ENCODE measurements at places on chromosomes 6 and 20.

GRCh38 chr6:34536251-34536958 lies 19.7 kb downstream of the SPDEF start:
- peak; percentile 12 for DNase-seq

GRCh38 chr6:32327103-32327502 lies 44.6 kb downstream of the TSBP1 start:
- no peak for DNase-seq

GRCh38 chr6:142781129-142781528 lies 163.8 kb downstream of the HIVEP2 start:
- no peak for DNase-seq

DNA sequence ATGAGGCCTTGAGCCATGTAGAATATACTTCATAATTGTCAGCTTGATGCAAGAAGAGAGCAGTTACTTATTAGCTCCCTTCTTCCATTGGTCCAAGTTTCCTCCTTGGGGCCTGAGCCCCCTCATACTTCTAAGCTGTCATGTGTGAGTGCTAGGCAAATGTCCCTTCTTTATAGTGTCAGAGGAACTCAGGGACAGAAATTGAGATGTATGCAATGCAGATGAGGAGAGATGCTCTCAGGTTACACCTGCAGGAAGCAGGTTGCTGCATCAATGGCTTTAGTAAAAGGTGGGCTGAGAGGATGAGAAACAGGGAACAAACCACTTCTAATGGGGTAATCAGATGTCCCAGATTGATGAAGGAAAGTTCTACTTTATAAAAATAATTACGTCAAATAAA lies 6.7 kb upstream of the PDSS2 start:
- no peak for DNase-seq

- DNase-seq: no peak
These were observed 119.3 kb upstream of the NAA20 start for GRCh38 chr20:19897891-19898290.

DNA sequence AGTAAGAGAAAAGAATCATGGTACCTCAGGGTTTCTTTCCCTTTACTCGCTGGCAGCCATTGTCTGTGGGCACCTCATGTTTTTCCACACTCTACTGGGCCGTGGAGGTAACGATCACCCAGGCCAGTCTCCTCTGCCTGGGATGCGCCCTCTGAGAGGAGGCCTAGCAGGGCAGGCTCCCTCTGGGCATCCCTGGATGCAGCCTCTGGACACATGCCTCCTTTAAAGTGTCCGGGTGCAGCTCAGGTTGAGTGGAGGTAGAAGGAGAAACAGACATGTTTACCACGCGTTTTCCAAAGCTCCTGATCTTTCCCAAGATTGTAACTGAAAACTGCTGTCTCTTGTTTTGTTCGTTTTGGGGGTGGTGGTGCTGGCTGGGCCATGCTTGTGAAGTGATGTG lies 13.8 kb upstream of the NPEPL1 start:
- DNase-seq: no peak

GRCh38 chr6:53023323-53023722 lies 28.2 kb upstream of the GSTA4 start:
- DNase-seq: peak; percentile 79

GRCh38 chr20:10735195-10735949 lies 61.6 kb upstream of the JAG1 start:
- DNase-seq: no peak

DNA sequence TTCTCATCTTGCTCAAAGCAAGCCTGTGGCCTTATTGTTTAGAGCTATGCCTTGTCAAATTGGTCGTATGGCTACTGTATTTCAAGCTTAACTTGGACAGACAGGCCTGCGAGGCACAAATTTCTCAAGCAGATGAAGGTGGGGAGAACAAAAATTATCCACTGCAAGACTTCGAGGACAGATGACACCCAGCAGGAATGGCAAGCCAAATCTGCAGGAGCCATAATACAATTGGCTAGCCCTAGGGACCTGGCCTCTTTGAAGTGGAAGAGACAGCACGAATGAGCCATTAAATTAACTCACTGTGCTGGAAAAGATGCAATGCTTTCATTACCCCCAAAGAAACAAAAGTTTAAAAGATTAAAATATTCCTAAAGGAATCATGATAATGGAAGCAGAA lies 5.0 kb upstream of the BLOC1S5 start:
- DNase-seq: no peak

DNA sequence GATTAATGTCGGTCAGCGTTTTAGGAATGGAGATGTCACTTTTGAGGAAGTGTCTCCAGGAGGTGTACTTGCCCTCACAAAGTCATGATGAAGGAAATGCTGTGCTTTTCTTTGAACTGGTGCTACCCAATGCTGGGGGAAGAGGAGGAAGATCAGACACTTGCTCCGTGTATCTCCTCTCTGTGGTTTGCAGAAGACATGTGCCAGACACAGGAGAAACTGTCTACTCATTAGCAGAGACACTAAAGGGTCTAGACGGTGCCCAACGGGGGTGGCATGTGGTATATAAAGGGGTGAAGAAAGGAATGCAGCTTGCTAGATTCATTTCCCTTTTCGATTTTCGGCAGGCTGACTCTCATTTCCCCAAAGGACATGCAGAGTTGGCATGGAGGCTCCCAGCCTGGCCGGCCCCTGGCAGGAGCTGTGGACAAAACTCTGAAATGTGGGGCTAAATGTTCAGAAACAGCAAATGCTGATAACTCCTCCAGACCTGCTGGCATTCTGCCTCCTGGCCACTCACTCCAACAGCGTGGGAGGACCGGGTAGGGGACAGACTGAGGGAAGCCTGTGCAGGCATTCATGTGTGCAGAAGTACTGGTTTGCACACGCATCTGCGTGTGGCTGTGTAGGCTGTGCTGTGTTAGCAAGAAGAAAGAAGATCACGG lies 59.6 kb upstream of the QKI start:
- DNase-seq: no peak

GRCh38 chr20:64055893-64056638 lies 6.6 kb upstream of the SOX18 start:
- DNase-seq: no peak

DNA sequence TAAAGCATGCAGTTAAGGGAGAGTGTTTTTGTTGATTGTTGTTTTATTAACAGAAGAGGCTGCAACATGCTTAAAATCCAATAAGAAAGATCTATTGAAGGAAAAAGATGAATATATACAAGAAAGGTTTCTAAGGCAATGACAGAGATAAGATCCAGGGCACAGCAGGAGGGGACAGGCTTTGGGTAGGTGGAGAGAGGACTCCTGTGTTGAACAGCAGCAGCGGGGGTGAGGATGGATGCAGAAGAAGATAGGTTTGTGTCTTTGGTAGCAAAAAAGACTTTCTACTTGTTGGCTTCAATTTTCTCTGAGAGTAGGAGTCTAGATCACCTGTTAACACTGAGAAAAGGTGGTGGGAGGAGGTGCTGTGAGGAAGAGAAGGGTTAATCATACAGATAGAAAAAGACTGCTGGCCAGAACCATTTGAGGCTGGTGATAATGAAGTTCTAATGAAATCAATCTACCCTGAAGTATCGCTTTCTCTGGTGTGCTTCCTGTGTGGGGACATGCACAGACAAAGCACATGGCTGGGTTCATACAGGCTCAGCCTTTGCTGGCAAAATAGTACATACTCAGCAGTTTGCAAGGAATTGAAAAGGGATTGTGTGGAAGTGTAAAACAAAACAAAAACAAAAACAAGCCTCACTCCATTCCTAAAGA lies 17.2 kb upstream of the DST start:
- DNase-seq: no peak

- DNase-seq: no peak
These were observed 368.7 kb upstream of the MANEA start for GRCh38 chr6:95208621-95209020.

GRCh38 chr6:135938576-135939207 lies 87.2 kb downstream of the PDE7B start:
- DNase-seq: peak; percentile 44

DNA sequence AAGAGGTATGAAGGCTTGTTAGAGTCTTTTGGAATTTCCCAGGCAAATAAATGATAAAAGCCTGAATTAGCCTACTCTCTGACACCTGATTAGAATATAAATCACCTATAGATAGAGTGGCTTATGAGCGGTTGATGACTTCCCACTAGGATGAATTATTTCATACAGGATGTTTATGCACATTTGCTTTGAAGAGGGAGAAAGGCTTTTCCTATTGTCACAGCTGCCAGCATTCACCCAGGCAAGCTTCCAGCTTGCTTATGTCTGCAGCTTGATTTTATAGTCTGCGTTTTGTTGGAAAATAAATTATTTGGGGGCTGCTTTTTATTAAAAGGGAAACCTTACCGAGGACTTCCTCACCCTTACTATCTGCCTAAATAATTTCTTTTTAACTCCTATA lies 51.3 kb upstream of the EIF2S2 start:
- DNase-seq: no peak

DNA sequence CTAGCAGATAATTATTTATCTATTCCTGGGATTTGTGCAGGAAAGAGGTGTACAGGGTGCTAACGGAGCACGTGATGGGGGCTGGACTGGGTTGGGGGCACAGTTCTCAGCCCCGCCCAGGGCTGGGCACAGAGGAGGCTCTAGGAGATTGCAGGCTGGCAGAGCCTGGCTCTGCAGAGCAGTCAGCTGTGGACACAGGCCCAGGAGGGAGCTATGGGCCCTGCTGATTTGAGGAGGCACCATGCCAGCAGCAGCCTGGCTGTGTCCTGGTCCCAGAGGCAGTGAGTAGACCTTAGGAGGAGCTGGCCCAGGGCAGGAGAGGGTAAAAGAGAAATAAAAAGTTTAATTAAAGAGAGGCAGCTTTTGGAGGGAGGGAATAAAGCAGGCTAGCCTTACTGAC lies 19.3 kb downstream of the MAFB start:
- no peak for DNase-seq

DNA sequence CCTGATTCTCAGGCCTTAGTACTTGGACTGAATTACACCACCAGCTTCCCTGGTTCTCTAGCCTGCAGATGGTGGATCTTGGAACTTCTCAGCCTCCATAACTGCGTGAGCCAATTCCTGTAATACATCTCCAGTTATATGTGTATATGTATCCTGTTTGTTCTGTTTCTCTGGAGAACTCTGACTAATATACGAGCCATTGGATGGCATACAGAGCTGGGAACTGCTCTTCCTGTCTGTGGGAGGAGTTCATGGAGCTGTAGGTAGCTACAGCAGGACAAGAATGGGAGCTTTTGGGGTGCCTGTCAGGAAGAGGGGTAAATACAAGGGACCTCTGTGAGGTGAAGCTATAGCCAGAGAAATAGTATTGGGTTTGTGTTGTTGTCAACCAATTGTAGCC lies 41.2 kb downstream of the TMEM14A start:
- no peak for DNase-seq

DNA sequence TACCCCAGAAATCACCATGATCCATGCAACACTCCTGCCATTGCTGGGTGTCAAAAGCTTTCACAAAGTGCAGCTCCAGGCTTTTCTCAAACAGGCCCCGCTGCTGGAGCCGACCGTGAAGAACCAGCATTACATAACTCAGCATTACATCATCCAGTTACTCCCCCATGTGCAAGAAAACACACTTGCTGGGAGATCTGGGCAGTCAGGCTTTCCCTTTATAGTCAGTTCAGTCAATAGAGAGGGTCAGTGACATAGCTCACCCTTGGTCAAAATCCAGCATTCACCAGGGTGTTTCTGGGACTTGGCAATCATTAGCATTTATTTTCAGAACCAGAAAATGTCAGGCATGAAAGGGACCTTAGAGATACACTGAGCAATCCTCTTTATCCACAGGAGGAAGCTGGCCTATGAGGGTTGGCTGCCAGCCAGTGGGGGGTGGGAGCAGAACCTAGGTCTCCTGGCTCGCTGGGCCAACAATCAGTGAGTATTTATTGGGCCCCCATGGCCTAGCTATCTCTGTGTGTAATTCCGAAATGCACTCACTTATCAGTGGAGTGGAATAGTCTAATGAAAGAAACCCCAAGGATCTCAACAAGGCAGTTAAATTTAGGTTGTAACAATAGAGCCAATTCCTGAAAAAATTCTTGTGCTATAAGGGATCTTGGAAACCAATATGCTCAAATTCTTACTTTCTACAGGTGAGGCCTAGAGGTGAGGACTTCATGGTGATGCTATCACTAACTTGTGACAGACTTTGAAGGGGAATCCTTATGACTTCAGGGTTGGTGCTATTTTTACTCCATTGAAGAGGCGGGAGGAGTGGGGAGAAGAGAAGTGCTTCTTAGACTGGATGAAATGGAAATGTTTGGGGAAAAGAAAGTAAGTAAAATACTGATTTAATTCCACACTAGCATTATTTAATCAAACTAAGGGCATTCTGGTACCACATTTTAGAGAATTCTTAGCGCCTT lies 54.6 kb downstream of the LYRM4 start:
- DNase-seq: peak; percentile 90

GRCh38 chr20:844473-845225 lies 11.1 kb downstream of the FAM110A start:
- peak; percentile 74 for DNase-seq

DNA sequence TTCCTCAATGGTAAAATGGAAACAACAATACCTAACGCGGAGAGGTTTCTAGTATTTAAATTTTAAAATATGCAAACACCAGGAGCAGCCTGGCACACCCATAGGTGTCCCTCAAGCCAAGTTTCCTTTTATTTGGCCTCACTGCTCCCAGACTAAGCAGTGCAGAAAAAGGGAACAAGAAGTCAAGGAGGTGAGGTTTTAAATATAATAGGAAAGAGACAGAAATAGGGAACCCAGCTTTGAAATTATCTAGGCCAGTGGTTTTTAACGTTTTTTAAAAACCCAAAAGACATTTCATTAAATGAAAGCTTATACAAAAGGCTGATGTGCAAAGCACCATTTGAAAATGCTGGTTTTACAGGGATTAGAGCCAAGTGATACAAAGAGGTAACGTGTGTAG lies 109.6 kb downstream of the SLC22A3 start:
- no peak for DNase-seq

DNA sequence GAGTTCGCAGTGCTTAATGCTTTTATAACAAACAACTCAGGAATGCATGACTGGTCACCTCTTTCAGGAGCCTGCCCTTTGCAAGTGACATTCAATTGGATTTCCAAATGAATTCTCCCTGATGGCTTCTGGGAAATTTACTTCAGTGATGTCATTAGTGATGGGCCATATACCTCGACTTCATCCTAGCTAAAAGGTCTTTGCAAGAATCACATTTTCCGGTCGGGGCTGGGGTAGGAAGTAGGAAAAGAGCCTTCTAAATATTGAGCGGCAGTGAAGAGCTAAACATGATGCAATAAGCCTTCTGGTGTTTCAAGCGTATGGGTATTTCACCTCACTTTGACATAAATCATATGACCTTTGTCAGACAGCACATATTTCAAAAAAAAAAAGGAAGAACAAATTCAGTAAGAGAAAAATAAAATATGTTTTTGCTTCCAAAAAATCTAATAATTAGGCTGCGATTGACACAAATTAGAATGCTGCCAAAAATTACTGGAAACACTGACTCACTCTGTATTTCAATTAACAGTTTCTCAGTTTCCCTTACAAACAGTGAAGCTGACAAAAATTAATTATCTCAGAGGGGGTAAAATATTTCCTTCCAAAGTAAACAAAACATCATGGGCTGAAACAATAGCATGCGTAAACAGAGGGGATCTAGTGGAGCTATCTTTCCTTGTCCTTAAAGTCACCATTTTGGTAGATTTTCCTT lies 39.8 kb downstream of the ADTRP start:
- no peak for DNase-seq

- no peak for DNase-seq
These were observed 1.6 kb downstream of the HSPA1L start for GRCh38 chr6:31813465-31813849.

Measured in midbrain (tissue), 1 donor.